NCI-H510A (cell line): ENCODE measurements at places on chromosomes 5 and 9.

GRCh38 chr9:115921301-115921700, 232.3 kb upstream of the PAPPA start:
- no peak for DNase-seq

DNA sequence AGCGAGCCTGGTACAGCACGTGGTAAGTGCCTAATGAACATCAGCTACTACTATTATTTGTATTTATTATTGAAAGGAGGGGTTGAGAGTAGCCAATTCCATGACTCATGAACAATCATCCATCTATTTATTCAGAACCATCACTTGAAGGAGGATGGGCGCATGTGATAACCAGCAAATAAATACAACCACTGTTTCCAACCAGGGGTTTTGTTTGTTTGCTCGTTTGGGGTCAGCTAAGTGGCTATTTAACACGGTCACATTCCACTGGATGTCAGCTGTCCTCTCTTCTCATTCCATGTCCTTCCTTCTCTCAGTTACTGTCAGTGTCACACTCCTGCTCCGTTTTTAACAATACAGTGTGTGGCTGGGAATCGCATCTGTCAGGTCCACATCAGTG, 8.6 kb downstream of the RAPGEF1 start:
- no peak for DNase-seq

GRCh38 chr5:148342371-148343045, 7.1 kb downstream of the SPINK9 start:
- no peak for DNase-seq

DNA sequence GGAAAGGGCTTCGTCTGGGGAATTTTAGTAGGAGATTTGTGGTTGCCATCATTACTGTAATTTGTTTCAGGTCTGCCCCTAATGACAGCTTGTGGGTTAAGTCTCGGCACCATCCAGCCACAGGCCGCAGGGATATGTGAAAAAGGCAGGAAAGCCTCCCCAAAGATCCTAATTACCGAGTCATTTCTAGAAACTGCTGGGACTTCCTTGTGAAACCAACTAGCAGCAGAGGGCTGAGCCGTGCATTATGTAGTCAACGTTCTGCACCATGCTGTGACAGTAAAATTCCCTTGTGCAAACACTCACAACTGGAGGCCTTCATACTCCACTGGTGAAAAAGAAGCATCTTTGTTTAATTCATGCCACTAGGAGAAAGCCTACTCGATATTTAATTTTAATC, 230.3 kb downstream of the MPDZ start:
- peak; percentile 10 for DNase-seq

- DNase-seq = no peak
Observed at GRCh38 chr5:66949066-66949465, 247.5 kb downstream of the CD180 start.

- no peak for DNase-seq
Observed at GRCh38 chr5:153676406-153676805, 185.9 kb downstream of the GRIA1 start.

DNA sequence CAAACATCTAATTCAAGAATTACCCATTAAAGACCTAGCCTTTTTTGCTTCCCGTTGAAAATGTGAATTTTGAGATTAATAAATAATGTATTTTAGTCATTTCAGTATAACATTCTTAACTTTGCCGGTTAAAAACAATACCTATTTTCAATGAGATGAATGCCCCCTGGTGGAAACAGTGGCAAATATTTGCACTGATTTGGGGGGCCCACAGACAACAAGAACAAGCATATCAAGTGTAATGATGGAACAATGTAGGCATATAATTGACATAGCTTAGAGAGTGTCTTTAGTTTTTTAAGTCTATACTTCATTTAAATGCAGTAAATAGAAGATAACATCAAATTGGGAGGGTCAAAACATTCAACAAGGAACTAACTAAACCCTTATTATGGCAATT, 111.9 kb downstream of the NTRK2 start:
- no peak for DNase-seq

DNA sequence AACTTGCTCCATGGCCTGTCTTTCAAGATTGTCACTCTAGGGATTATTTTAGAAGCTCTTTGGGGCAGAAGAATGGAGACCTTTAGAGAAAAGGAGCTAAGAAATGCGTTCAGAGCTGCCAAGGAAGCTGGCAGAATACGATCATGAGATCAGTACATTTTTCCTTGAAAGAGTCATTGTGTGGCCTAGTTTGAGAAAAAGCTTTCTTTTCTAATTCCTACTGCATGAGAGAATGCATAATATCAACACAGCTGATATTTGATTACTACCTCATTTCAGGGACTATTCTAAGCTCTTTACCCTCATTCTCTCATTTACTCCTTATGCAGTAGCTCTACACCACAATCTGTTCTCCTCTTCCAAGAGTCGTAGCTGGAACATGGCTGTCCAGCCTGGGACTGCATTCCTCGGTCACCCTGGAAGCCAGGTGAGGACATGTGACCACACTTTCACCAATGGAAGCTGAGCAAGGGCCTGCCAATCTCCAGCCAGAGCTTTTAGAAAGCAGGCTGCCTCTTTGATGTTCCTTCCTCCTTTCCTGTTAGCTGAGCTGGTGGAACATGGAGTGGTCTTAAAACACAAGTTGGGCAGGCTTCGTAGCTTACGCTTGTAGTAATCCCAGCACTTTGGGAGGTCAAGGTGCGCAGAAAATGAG, 99.3 kb upstream of the LHFPL2 start:
- no peak for DNase-seq

- DNase-seq = no peak
Observed at GRCh38 chr5:28678899-28679298, 1640.5 kb upstream of the CDH9 start.

DNA sequence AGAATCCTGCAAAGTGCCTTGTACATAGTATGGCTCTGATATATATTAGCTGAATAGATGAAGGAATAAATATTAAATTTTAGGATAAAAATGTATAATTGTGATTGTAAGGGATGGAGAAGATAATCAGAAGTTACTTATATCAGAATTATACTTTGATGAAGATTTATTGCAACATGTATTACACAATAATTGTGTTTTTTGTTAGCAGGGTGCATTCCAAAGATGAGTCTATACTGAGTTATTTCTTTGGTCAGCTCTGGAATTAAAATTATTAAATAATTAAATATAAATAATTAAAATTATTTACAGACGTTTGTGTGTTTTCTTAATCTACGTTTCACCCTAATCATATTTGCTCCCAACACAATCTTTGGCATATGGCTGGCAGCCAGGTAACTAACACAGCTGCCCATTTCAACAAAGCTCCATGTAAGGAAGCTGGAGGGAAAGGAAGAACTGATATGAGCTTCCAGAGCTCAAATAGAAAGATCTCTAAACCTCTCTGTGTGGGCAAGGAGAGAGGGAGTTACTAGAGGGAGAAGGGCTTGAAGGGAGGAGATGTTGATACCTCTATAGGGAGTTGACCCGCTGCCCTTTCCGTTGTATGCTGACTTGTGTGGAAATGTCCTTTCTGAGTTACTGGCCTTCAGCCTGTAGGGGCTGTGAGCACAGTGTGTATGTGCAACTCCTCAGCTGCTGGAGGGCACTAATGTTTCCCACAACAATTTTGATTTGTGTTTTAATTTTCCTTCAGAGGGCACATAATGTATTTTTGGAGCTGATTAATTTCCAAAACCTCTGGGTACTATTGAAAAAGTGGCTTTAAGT, 403.4 kb downstream of the MAN2A1 start:
- DNase-seq = no peak

DNA sequence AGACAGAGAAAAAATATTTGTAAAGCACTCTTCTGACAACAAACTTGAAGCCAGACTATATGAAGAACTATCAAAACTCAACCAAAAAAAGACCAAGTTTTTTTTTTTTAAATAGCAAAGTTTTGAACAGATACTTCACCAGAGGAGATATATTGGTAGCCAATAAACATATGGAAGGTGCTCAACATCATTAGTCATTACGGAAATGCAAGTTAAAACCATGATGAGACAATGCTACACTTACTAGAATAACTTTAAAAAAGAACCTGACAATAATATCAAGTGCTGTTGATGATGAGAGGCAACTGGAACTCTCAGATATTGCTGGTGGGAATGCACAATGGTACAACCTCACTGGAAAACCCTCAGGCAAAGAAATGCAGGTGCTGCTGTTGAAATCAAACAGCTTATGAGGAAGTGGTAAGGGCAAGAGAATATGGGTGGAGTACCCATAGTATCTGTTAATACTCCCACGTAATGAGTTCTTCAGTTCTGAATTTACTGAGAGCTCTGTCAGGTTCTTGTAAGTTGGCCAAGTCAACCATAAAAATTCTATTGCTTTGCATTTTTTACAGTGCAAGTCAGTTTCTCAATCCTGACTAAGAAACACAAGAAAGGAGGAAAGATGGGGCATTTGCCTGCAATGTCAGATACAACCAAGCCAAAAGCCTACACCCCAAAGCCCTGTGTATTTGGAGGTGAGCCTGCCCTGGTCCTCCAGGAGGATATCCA, 87.3 kb upstream of the GNAQ start:
- DNase-seq = no peak

DNA sequence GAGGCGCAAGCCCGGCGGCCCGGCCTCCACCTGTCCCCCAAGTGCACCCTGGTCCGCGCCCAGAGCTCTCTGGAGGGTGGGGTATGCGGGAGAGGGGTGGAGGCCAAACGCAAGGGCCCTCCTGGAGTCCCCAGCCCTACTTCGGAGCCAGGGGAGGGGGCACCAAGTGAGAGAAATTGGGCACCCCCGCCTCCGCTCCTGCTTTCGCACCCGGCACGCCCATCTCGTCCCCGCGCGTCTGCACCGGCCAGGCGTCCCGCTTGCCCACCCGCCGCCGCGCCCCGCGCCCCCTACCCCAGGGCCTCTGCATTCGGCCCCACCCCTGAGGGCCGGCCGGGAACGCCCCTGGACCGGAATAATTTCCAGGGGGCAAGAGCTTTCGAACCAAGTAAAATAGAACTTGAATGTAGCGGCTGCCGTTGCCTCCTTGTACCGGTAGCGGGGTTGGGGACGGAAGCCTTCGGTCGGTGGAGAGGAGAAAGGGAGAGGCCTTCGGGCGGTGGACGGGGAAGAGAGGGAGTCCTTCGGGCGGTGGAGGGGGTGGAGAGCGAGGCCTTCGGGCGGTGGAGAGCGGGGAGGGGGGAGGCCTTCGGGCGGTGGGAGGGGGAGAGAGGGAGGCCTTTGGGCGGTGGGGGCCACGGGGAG, 694 bp upstream of the PHPT1 start:
- DNase-seq = peak; percentile 75

GRCh38 chr5:151612689-151613427, 21.7 kb upstream of the FAT2 start:
- DNase-seq = peak; percentile 31

DNA sequence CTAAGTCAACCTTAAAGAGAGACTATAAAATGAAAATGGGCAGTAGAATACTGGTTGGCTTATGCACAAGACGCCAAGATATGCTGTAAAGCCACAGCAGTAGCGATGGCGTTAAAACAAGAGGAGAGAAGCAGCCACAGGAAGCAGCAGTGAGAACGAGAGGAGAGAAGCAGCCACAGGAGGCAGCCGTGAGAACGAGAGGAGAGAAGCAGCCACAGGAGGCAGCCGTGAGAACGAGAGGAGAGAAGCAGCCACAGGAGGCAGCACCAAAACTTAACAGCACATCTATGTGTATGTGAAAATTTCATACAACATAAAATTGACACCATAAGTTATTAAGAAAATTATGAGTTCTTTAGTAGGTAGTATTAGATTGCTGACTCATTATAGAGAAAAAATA, 2318.6 kb upstream of the ACO1 start:
- no peak for DNase-seq

- DNase-seq = no peak
Observed at GRCh38 chr9:72623156-72623555, 101.7 kb downstream of the TMC1 start.

- no peak for DNase-seq
Observed at GRCh38 chr5:134432677-134433359, 21.1 kb upstream of the CDKN2AIPNL start.

GRCh38 chr5:147832541-147832940, 1.1 kb upstream of the SPINK1 start:
- DNase-seq = no peak

- no peak for DNase-seq
Observed at GRCh38 chr5:180541710-180542109, 47.5 kb downstream of the CNOT6 start.

GRCh38 chr9:121818016-121818661, 166.7 kb downstream of the DAB2IP start:
- no peak for DNase-seq

- DNase-seq = no peak
Observed at GRCh38 chr5:54379590-54379989, 69.2 kb upstream of the ARL15 start.

DNA sequence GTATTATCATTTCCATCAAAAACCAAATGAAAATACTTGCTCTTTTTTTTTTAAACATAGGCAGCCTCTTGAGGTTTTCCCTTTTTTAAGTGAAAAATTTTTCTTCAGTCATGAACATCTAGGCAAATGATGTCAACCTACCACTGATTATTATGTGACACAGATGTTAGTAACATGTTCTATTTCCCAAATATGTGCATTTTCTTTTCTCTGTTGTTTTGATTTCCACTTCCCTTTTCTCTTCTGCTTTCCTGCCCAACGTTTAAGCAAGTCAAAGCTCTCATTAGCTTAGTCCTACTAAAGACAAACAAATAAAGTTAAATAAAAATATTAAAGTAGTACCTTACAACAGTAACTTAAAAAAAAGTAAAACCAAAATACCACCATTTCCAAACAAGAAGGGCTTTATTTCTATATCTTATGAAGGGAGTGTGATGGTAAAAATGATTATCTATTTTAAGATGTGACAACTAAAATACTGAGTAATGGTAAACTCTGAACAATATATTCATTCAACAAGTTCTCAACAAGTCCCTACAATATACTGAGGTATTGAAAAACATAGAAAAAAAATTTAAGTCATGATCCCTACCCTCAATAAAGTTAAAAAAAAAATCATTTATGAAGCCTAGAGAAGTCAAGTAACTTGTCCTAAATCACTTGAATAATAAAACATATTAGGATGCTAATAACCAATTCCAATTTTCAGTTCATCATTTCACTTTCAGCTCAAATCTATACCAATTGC, 9.4 kb downstream of the SLC38A9 start:
- DNase-seq = no peak

GRCh38 chr9:105006514-105006913, 78.6 kb upstream of the ABCA1 start:
- no peak for DNase-seq

DNA sequence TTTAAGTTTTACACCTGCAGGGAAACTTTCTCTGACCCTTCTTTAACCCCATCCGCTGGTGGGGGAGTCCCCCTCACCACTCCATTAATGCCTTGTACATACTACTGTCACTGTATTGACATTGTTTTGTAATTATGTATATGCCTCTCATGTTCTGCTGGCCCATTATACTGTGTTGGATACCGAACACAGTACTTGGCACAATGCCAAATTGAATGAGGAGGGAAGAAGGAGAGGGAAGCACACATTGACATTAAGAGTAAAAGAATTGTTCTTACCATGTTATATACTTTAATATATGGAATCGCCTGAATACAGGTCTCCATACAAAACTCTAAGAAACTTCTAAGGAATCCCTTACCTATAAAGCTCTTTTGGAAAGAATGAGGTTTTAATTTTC, 73.6 kb upstream of the GRHPR start:
- no peak for DNase-seq

DNA sequence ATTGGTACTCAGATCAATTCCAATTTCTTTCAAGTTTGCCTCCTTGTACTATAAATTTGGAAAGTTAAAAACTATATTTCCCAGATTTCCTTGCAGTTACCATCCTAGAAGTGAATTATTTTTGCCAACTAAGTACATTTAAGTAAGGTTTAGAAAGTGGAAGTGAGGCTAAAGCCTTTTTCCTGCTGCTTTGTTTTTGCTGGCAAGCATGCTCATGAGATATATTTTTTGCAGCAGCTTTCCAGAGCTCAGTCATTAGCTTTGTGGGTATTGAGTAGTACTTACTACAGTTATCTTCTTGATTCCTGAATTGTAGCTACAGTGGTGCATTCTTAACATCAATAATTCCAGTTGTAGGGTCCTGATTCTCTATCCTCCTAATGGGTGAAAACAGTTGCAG, 3.5 kb upstream of the BTF3 start:
- no peak for DNase-seq
